A172 (cell line): ENCODE measurements at places on chromosomes 4 and X. TPM values are rescaled to one million over a fixed set of nuclear protein-coding genes. Genes with fewer than 3 reads are reported as not detected.

DNA sequence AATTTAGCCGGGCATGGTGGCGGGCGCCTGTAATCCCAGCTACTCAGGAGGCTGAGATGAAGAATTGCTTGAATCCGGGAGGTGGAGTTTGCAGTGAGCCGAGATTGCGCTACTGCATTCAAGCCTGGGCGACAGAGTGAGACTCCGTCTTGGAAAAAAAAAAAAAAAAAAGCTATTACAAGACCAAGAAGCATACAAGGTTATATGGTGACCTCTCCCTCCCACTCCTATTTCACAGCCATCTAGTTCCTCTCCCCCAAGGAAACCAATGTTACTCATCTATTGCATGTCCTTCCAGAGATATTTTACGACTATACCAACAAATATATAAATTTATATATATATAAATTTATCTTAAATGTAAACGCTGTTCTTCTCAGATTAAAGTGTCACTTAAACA lies 3.2 kb downstream of the SLC9A7 start:
- no peak for DNase-seq

- DNase-seq, result no peak
Observed at GRCh38 chr4:163922302-163922701, 427.8 kb downstream of the TMA16 start.

DNA sequence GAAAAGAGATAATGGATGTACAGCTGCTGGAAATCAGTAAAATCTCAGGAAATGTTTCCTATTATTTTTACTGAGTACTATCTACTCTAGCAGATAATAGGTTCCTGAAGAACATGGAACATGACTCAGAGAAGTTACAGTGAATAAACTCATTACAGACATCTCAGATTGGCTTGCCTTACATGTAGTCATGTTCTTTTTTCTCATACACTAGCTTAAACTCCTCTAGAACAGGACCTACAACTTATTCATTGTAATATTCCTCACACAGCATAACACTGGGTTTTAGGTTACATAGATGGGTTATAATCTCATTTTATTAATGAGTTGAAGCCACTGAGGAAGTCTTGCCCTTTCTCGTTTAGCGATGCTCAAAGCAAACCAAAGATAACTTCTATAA lies 86.9 kb upstream of the BMP2K start:
- DNase-seq, result no peak

Gene NOCT
- 28.9 and 32.1 TPM in 2 replicates for total RNA-seq

GRCh38 chr4:90580326-90580725 lies 453.1 kb downstream of the CCSER1 start:
- DNase-seq, result no peak

GRCh38 chr4:182449186-182449929 lies 206.2 kb downstream of the TENM3 start:
- DNase-seq, result peak; percentile 35

Gene XG
- total RNA-seq, result not detected in 2 replicates
